ENCODE measurements at places on chromosomes 12 and 14. TPM values are rescaled to one million over a fixed set of nuclear protein-coding genes. Genes with fewer than 3 reads are reported as not detected.

DNA sequence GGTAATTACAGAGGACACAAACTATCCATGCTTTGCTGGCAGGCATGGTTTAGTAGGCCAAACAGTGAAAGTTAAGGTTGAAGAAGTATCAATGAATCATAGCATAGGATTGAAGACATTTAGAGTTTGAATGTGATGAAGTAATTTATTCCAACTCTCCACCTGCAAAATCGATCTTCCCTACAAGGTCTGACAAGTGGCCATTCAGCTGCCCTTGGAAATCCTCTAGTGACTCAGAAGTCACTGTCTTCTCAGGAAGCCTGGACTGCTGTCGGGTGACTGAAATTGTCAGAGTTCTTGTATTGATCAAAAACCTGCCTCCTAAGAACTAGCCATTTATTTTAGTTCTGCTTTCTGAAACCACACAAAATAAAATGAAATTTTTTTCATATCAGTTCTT, 17.7 kb upstream of the STXBP6 start:
- no peaks in the 10 kb centered on the region for H3K36me3 ChIP-seq
- no peak overlapping the region for H3K27ac ChIP-seq
- H3K4me3 ChIP-seq: no peak overlapping the region
- H3K4me1 ChIP-seq: no peaks in the 10 kb centered on the region
- H3K27me3 ChIP-seq: no peaks in the 10 kb centered on the region

The APOF gene
- not detected for total RNA-seq

The RND1 gene
- not detected for total RNA-seq

- peak overlapping the region; percentile 93 for H3K27ac ChIP-seq
- H3K4me3 ChIP-seq: peak overlapping the region; percentile 75
- no peaks in the 10 kb centered on the region for H3K36me3 ChIP-seq
- H3K4me1 ChIP-seq: peaks cover 3% of the 10 kb centered on the region
- no peaks in the 10 kb centered on the region for H3K27me3 ChIP-seq
Observed at GRCh38 chr12:123389560-123390351, 5.8 kb downstream of the KMT5A start.

The TMEM52B gene
- not detected for total RNA-seq

DNA sequence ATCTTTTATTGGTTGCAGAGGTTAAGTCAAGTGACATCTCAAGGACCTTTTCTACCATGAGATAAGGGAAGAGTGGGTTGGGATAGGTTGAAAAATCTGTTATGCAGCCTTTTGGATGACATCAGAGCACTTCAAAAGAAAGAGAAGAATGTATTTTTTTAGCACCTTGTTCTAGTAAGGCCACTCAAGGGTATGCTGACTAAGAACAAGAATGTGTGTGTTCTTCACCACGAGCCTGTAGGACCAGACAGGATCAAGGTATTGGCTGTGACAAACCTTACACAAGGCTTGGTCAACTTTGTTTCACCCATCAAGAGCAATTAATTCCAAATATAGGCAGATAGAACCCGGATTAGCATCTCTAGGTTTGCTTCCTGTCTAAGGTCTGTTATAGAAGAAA, 142.5 kb downstream of the SAMD4A start:
- no peaks in the 10 kb centered on the region for H3K36me3 ChIP-seq
- no peak overlapping the region for H3K4me3 ChIP-seq
- DNase-seq: no peak
- H3K27me3 ChIP-seq: no peaks in the 10 kb centered on the region
- peaks cover 9% of the 10 kb centered on the region for H3K4me1 ChIP-seq
- H3K27ac ChIP-seq: no peak overlapping the region

The NANOG gene
- not detected for total RNA-seq

DNA sequence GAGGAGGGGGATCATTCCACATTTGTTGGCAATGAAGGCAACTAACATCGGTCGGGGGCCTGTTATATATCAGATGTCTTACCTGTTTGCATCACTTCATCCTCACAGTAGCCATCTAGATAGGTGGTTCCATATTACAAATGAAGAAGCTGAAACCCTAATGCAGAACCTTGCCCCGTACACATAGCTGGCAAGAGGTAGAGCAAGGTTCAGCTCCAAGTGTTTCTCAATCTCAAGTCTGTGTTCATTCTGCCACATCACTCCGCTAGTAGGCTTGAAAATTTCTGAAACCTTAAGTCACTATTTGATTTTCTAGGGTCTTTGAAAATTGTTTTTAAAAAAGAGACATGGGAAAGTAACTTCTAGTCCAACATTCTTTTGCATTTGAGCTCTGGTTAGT, 17.0 kb downstream of the AVPR1A start:
- no peaks in the 10 kb centered on the region for H3K27me3 ChIP-seq
- no peaks in the 10 kb centered on the region for H3K36me3 ChIP-seq

DNA sequence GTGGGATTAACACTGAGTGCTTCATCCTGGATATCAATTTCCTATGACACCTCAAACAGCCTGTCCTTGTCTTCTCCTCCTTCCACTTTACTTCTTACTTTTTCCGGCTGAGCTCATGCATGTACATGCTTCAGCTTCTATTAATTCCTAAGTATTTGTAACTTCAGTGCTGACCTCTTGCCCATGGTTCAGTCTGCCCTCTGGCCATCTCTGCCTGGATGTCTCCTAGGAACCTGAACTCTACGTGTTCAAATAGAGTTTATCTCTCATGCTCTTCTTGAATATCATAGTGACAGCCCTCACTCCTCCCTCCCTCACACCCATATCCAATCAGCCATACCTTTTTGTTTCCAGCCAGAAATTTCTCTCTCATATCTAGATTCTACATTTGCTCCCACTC, 141.6 kb downstream of the ATP23 start:
- no peaks in the 10 kb centered on the region for H3K27me3 ChIP-seq
- H3K4me1 ChIP-seq: no peaks in the 10 kb centered on the region
- H3K4me3 ChIP-seq: no peak overlapping the region
- no peak overlapping the region for H3K27ac ChIP-seq

The LBHD2 gene
- not detected for total RNA-seq

- H3K27me3 ChIP-seq: no peaks in the 10 kb centered on the region
- no peak overlapping the region for H3K4me3 ChIP-seq
- no peaks in the 10 kb centered on the region for H3K36me3 ChIP-seq
- DNase-seq: no peak
- H3K27ac ChIP-seq: peak overlapping the region; percentile 77
Observed at GRCh38 chr12:13390381-13390861, 193.9 kb downstream of the EMP1 start.

The A2M gene
- 201 TPM for total RNA-seq

- no peak overlapping the region for H3K4me3 ChIP-seq
- no peaks in the 10 kb centered on the region for H3K36me3 ChIP-seq
- no peaks in the 10 kb centered on the region for H3K27me3 ChIP-seq
- no peaks in the 10 kb centered on the region for H3K4me1 ChIP-seq
- DNase-seq: no peak
Observed at GRCh38 chr12:78402366-78403134, 462.0 kb upstream of the SYT1 start.

The IL31 gene
- total RNA-seq: not detected

The NINJ2 gene
- not detected for total RNA-seq

DNA sequence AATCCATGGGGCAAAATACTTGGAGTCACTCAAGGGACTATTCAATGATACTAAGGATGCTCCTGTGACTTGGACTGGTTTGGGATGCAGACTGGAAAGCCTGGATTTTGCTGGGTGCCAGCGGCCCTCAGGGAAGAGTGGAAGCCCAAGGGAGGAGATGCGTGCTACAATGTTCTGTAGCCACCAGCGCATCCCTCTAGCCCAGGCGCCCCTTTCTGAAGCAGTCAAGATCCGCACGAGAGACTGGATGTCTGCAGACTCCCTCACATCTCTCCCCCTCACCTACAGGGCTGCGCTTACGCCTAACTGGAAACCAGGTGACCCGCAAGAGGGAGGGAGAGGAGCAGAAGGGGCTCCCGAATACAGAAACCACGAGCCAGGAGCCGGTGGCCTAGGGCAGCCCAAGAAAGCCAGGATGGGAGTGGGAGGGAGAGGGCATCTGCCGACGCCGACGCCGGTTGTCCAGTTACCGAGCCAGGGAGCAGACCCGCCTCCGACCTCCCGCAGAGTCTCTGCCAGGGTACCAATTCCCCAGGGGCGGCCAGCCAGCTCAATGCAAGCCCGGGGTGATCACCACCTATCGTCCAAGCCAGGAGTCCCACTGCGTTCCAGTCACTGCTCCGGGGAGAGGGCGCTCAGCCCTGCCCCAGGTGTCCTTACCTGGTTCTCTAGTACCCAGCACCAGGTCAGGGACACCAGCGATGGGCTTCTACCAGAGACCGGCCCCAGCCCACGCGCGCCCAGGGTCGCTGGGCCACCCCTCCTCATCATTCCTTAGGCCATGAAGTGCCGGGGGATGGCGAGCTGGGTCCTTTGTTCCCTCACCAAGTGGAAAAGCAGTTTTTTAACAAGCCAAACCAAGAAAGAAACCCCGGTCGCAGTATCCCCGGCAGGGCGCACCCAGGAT, 1.2 kb downstream of the NTN4 start:
- no peaks in the 10 kb centered on the region for H3K36me3 ChIP-seq
- H3K27me3 ChIP-seq: no peaks in the 10 kb centered on the region
- DNase-seq: peak; percentile 57
- H3K27ac ChIP-seq: peak overlapping the region; percentile 17
- peaks cover 12% of the 10 kb centered on the region for H3K4me1 ChIP-seq

GRCh38 chr14:68651075-68651474, 141.8 kb downstream of the ZFP36L1 start:
- H3K36me3 ChIP-seq: no peaks in the 10 kb centered on the region

- H3K36me3 ChIP-seq: no peaks in the 10 kb centered on the region
- DNase-seq: no peak
- no peaks in the 10 kb centered on the region for H3K27me3 ChIP-seq
Observed at GRCh38 chr14:61296719-61297502, 15.8 kb upstream of the TMEM30B start.

GRCh38 chr12:81779216-81779615, 20.1 kb upstream of the PPFIA2 start:
- no peaks in the 10 kb centered on the region for H3K4me1 ChIP-seq
- H3K27ac ChIP-seq: no peak overlapping the region
- H3K36me3 ChIP-seq: no peaks in the 10 kb centered on the region
- H3K27me3 ChIP-seq: no peaks in the 10 kb centered on the region
- no peak overlapping the region for H3K4me3 ChIP-seq

The LAG3 gene
- not detected for total RNA-seq

GRCh38 chr12:103640410-103640809, 53.3 kb downstream of the STAB2 start:
- no peaks in the 10 kb centered on the region for H3K4me1 ChIP-seq
- DNase-seq: no peak
- no peaks in the 10 kb centered on the region for H3K36me3 ChIP-seq
- no peak overlapping the region for H3K27ac ChIP-seq
- no peak overlapping the region for H3K4me3 ChIP-seq

DNA sequence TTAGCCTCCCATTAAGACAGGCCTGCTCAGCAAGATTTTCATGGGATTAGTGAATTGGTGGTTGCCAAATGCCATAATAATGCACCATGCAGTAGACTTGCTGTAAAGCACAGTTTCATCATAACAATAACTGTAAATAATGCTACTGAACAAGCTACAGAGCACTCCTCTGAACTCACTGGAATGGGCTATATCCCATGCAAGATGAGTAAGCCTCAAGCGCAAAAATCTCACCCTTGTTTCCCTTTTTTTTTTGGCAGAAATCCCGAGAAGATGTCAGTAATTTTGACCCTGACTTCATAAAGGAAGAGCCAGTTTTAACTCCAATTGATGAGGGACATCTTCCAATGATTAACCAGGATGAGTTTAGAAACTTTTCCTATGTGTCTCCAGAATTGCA, 145.9 kb upstream of the HIF1A start:
- H3K4me1 ChIP-seq: peaks cover 21% of the 10 kb centered on the region
- H3K27me3 ChIP-seq: no peaks in the 10 kb centered on the region
- peaks cover 13% of the 10 kb centered on the region for H3K36me3 ChIP-seq
- H3K27ac ChIP-seq: no peak overlapping the region
- no peak for DNase-seq
- H3K4me3 ChIP-seq: no peak overlapping the region

GRCh38 chr12:7750350-7750749, 3.2 kb upstream of the CLEC4C start:
- H3K4me1 ChIP-seq: no peaks in the 10 kb centered on the region
- no peaks in the 10 kb centered on the region for H3K36me3 ChIP-seq
- H3K27ac ChIP-seq: no peak overlapping the region
- no peak overlapping the region for H3K4me3 ChIP-seq

- no peak for DNase-seq
- no peaks in the 10 kb centered on the region for H3K36me3 ChIP-seq
- H3K4me3 ChIP-seq: no peak overlapping the region
- H3K27ac ChIP-seq: no peak overlapping the region
- no peaks in the 10 kb centered on the region for H3K27me3 ChIP-seq
- no peaks in the 10 kb centered on the region for H3K4me1 ChIP-seq
Observed at GRCh38 chr14:33271216-33271615, 332.5 kb downstream of the NPAS3 start.

DNA sequence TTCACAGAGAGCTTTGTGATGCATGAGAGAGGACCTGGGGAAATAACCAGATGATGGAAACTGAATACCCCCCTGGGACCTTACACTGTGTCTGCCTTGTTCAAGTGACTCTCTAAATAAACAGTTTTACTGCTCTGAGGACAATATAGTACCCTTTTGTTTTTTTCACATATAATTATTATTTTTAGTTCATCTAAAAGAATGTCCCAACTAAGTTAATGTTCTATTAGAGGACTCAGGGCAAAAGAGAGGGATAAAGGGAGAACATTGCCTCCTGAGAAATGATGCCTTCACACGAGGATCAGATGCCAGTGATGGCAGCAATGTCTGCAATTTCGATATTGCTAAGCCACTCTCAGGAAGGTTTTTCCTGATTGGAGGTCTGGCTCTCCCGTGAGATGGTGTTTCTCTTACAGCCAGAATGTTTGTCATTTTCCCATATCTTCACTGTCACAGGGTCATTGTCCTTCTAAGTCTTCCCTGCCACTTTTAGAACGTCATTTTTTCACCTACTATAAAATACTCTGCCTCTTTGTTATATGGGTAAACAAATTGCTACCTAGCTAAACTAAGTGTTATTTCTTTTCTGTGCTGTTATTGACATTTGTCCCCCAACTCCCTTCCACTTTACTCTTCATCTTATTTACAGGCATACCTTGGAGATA, 201.6 kb downstream of the RAD51B start:
- no peaks in the 10 kb centered on the region for H3K27me3 ChIP-seq
- no peaks in the 10 kb centered on the region for H3K36me3 ChIP-seq
- DNase-seq: no peak
- H3K4me3 ChIP-seq: no peak overlapping the region
- peaks cover 9% of the 10 kb centered on the region for H3K4me1 ChIP-seq

DNA sequence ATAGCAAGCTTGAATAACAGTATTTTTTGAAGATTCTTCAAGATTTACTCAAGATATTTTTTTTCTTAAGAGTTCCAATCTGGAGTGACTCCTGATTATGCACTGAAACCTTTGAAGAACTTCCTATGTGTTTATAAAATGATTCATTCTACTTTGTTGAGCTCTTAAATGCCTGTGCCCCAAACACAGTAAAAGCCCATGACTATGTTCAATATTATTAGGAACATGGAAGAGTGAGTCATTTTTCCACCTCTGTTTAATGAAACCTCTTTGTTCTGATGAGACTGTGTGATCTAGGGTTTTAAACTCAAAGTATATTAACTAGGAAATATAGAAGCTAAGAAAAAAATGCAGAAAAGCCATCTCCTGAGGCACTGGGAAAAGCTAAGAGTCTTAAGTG, 415.0 kb upstream of the FBXO33 start:
- no peaks in the 10 kb centered on the region for H3K4me1 ChIP-seq
- H3K27me3 ChIP-seq: no peaks in the 10 kb centered on the region
- DNase-seq: no peak
- no peaks in the 10 kb centered on the region for H3K36me3 ChIP-seq

GRCh38 chr12:6963791-6964413, 6.6 kb downstream of the PHB2 start:
- peak overlapping the region; percentile 62 for H3K4me3 ChIP-seq
- peaks cover 9% of the 10 kb centered on the region for H3K4me1 ChIP-seq
- H3K27me3 ChIP-seq: no peaks in the 10 kb centered on the region
- peak overlapping the region; percentile 67 for H3K27ac ChIP-seq
- DNase-seq: no peak

The PDE3A gene
- 143 TPM for total RNA-seq

GRCh38 chr12:52531566-52532300, 11.5 kb upstream of the KRT5 start:
- H3K4me3 ChIP-seq: no peak overlapping the region
- no peak for DNase-seq
- no peaks in the 10 kb centered on the region for H3K36me3 ChIP-seq
- no peak overlapping the region for H3K27ac ChIP-seq

Data from Peyer's patch (tissue), 4 donors.